Epithelial cell of proximal tubule (primary cell): ENCODE measurements at places on chromosomes 3 and 15. TPM values are rescaled to one million over a fixed set of nuclear protein-coding genes. Genes with fewer than 3 reads are reported as not detected.

- no peak for DNase-seq
These were observed 17.1 kb downstream of the STX19 start for GRCh38 chr3:94011233-94011711.

DNA sequence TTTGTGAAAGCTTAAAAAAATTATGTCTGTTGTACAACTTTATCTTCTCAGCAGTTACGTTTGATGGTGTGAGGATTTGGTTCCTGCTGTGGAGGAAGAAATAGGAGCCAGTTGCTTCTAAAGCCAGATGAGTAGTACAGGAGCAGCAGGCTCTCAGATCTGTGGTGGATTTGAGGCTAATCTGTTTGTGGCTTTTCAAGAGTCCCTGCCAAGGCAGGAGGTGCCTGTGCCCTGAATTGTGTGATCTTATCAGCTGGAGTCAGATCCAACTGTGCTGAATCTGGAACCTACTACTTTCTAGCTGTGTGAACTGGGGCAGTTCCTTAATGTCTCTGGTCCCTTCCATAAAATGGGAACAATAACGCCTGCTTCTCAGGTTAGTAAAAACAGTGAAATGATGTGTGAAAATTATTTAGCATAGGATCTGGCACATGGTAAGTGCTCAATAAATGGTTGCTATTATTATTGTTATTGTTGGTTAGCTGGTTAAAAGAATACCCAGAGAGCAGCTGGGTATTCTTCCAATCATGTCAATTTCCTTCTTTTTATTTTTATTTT, 7.7 kb downstream of the CLDN11 start:
- DNase-seq = no peak

- DNase-seq = no peak
These were observed 30.7 kb downstream of the EFL1 start for GRCh38 chr15:82231842-82232241.

- no peak for DNase-seq
These were observed 68.7 kb downstream of the RUBCN start for GRCh38 chr3:197667968-197668367.

GRCh38 chr3:59424268-59425010, 374.6 kb upstream of the CFAP20DC start:
- no peak for DNase-seq

DNA sequence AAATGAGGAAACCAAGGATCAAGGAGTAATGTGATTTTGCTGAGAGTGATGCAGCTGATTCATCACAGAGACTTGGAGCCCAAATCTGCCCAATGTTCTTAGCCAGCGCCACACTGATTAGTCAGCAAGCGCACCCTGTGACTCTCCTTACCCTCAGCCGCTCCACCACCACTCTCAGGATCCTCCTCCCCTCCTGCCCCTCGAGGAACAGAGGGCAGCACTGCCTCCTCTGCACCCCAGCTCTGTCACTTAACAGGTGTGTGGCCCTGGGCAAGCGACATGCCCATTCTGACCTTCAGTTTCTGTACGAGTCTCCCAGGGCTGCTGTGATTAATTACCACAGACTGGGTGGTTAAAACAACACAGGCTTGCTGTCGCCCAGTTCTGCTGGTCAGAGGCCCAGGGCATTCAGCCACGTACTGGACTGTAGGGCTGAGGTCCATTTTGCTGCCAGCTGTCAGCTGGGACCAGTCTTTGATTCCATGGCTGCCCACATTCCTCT, 36.1 kb upstream of the HRH1 start:
- no peak for DNase-seq

DNA sequence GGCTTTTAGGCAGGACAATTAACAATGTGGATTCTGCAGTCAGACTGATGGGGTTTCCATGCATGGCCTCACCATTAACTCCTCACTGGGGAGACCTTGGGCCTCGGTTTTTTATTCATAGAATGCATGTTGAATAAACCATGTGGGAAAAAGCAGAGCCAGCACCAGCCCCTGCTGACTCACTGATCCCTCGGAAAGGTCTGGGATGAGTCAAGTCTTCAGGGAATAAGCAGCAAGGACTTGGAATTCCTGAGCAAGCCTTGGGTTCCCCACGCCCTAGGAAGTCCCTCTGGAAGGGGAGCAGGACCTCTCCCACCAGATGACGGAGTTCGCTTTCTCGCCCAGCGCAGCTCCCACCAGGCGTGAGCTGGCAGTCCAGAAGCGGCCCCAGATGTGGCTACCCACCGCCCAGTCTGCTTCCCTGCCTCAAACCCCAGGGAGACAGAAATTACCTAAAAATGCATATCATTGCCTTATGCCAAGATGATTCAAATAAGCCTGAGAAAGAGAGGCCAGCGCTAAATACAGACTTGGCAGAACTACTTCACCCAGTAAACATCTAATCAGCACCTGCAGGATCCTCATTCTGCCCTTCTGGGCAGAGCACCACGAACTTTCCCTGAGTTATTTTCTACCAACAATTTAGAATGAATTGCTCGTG, 45.4 kb downstream of the BTD start:
- peak; percentile 95 for DNase-seq

DNA sequence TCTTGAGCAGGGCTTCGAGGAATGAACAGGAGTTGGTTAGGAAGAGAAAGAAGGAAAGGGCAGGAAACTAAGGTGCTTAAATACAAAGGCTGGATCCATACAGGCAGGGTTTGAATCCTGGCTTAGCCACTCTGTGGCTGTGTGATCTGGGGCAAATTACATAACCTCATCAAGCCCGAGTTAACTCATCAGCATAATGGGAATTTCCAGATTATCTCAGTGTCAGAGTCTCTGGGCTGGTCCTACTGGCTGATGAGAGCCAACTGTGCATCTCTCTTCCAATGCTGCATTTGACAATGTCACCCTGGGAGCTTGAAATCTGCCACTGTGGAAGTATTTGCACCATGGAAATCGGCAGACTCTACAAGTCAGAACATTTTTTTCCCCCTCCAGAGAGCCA, 83.8 kb upstream of the SLC6A6 start:
- DNase-seq = no peak

DNA sequence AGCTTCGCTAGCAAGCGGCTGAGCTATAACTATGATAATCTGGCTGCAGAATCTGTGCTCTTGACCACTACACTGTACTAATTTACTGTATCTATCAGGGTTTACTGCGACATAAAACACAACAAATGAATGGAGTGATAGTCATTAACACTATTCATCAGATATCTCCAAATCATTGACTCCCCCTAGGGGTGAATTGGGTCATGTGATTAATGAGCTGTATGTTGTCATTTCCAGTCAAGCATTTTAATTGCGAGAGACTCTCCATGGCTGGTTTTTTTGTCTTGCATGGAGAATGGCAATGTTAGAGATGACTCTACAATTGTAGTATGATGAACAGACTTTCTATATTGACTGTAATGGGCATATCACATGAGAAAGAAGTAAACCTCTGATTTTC, 10.5 kb upstream of the TM4SF18 start:
- no peak for DNase-seq

GRCh38 chr15:78313383-78313782, 14.0 kb upstream of the SKIC8 start:
- no peak for DNase-seq

- DNase-seq = peak; percentile 74
These were observed 43.9 kb downstream of the THBS1 start for GRCh38 chr15:39624806-39625205.

GRCh38 chr3:58962816-58963215, 87.0 kb downstream of the CFAP20DC start:
- no peak for DNase-seq

GRCh38 chr15:28786521-28786920, 61.9 kb downstream of the GOLGA6L7 start:
- no peak for DNase-seq

- no peak for DNase-seq
These were observed 244.6 kb downstream of the STXBP5L start for GRCh38 chr3:121152573-121152972.

GRCh38 chr15:63587527-63587926, 9.7 kb upstream of the FBXL22 start:
- no peak for DNase-seq

- no peak for DNase-seq
These were observed 272.8 kb upstream of the TTC14 start for GRCh38 chr3:180329187-180329586.

GRCh38 chr15:40243126-40243810, 4.4 kb downstream of the PAK6 start:
- no peak for DNase-seq

DNA sequence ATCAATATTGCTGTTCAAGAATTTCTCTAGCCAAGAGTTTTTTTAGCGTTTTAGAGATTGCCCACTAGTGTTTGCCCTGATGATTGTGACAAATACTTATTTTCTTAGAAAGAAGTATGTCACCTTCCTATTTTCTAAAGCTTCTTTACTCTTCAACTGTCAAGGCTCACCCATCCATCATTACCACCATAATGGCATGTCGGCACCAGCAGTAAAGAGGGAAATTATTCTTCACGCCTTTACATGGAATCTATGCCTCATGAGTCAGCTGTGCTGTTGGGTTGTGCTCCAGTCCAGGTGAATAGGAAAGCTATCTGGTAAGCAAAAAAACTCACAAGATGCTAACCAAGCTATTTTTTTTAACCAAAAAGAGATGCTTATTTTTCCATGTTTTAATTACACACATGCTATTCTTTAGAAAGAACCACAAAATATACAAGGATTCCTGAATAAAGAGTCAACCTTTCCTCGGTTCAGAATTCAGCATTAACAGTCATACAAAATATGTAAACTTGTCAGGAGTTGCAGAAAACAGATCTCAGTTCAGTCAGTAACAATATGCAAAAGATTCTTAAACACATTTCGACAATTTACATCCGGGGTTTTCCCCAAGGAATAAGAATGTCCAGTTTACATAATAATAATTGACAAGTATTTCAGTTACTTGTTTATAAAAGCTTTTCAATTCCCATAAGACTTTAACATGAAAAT, 128.0 kb downstream of the ATP8B4 start:
- no peak for DNase-seq

The ZBTB20 gene
- 7.1 and 11.2 TPM in 2 replicates for total RNA-seq

The KLHL6 gene
- not detected in 2 replicates for total RNA-seq

The WDR93 gene
- not detected in 2 replicates for total RNA-seq

The SRP14 gene
- 277 and 402 TPM in 2 replicates for total RNA-seq

The ALDH1A3 gene
- 79.9 and 141 TPM in 2 replicates for total RNA-seq
